Stimulated activated CD8-positive, alpha-beta memory T cell treated with anti-CD3 and anti-CD28 coated beads, Interleukin-2, amount 100 ng/mL, for 1 hour (primary cell): ENCODE measurements at places on chromosomes 7 and 10.

DNA sequence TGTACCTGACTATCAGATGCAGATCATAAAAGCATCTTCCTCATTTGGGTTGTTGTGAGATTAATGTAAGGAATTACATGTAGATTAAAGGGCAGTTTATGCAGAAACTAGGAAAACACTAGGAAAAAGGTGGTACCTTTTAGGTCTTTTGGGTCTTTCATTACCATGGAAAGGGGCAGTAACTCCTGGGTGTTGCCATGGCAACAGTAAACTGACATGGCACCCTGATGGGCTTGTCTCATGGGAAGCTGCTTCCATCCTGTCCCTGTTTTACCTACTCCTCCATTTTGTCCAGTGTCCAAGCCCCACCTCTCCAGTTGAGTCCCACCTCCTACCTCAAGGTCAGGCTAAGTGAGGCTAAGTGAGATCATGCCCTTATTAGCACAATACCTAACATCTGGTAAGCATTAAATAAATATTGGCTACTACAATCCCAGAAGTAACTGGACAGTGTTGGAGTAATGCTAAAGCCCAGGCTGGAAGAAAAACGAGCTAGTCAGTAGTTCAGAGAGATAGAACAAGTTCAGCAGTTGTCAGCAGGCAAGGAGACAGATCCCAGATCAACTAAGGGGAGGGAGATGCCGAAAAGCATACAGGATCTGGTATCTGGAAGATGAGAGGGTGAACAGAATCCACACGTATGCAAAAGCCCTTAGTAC lies 240.0 kb upstream of the AUTS2 start:
- DNase-seq: no peak

GRCh38 chr7:78970440-78970916 lies 483.0 kb downstream of the MAGI2 start:
- DNase-seq: no peak

GRCh38 chr7:25970911-25971310 lies 181.1 kb upstream of the NFE2L3 start:
- DNase-seq: no peak

DNA sequence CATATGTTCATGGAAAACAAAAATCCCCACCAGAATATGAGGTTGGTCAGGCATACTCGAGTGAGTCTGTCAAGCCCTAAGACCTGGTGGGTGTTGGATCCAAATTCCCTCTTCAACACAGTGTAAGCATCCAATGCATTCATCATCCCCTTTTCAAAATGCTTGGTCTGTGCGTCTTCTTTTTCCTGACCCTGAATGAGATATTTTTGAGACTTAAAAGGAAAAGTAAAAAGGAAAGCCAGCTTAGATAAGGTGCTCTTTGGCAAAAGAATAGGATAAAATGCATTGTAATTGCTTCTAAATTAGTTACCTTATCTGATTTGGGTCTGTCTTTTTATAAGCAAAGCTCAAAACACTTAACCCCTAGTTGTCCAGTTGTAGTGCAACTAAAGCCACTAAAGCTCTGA lies 331.5 kb downstream of the PTEN start:
- no peak for DNase-seq

DNA sequence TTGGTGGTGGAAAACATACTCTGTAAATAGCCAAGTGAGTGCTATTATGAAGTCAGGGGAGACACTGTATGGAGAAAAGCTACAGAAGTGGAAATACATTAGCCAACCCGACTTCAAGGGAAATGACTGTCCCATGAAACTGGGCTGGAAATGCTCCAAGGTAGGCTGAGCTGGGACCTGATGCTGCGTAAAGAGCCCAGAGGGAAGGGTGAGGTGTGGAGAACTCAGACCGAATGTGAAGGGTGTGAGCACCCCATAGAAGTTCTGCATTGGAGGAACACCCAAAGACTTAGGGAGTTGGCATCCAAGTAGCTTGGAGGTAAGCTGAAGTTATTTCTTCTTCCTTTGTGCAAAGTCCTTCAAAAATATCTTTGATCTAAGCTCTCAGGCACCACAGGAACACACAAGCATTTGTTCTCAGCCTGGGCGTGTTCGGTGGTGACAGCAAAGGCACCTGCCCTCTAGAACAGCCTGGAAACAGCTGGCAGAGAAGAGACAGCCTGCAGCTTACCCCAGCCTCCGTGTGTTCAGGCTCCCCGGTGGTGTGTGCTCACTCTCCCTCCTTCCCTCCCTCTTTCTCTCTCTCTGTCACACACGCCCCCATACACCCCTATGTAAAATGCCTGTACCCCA lies 19.1 kb upstream of the GJD4 start:
- no peak for DNase-seq

- no peak for DNase-seq
Measured at GRCh38 chr7:24920451-24921361, 59.3 kb downstream of the OSBPL3 start.

DNA sequence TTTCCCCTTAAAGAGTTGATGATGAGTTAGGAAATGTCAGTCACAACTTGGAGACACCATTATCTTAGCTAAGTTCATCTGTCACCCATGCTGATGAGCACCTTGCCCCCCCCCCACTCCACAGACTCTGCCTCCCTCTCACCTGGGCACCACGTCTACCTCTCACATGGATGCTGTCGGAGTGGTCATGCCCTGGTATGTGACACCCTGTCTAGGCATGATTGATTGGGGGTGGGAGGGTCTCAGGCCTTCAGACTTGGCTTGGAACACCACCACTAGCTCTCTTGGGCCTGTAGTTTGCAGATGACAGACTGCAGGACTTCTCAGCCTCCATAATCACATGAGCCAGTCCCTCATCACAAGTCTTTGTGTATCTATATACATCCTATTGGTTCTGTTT lies 78.0 kb downstream of the WDR37 start:
- DNase-seq: no peak

- DNase-seq: no peak
Measured at GRCh38 chr10:49114718-49115014, 656 bp downstream of the VSTM4 start.

- DNase-seq: no peak
Measured at GRCh38 chr10:130707389-130707979, 571.3 kb downstream of the GLRX3 start.

DNA sequence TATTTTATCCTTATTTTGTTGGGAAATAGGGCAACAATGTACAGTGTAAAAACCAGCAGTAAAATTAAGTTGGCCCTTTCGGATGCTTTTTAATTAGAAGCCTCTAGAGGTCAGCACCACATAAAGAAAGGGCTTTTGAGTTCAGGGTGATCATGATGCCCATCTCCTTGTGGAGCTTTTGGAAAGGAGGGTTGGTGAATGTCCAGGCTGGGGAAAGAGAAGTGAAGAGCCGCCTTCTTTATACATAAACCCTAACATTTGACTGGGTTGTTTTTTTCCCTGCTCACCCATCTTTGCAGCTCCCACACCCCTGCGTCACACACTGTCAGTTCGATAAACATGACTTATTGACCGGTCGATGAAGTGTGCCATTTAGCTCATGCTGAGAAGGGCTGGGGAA lies 29.8 kb downstream of the MTURN start:
- no peak for DNase-seq

- DNase-seq: no peak
Measured at GRCh38 chr7:1931256-1931950, 261.3 kb downstream of the ELFN1 start.

DNA sequence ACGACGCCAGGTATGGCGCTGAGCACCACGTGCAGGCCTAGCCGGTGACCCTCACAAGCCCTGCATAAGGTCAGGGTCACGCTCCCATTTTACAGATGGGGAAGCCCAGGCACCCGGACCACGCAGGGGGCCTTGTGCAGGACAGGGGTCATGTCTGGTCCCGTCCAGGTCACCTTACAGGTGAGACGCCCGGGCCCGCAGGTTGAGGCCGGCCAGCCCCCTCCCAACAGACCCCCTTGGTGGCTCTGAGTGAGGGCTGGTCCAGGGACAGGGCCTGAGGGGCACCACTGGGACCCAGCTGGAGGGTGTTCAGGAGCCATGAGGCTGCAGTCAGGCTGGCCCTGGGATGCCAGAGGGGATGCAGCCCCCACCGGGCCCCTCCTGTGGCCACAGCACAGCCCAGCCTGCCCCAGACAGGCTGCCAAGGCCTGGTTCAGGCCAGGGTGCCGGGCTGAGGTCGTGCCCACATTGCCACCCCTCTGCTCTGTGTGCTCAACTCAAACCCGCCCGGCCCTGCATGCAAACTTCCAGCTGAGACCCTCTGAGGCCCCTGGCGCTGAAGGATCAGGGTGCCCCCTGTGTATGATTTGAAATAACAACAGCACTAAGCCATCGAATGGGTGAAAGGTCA lies 69.0 kb downstream of the PWWP2B start:
- no peak for DNase-seq

- DNase-seq: no peak
Measured at GRCh38 chr10:72597897-72598296, 28.0 kb downstream of the MICU1 start.

DNA sequence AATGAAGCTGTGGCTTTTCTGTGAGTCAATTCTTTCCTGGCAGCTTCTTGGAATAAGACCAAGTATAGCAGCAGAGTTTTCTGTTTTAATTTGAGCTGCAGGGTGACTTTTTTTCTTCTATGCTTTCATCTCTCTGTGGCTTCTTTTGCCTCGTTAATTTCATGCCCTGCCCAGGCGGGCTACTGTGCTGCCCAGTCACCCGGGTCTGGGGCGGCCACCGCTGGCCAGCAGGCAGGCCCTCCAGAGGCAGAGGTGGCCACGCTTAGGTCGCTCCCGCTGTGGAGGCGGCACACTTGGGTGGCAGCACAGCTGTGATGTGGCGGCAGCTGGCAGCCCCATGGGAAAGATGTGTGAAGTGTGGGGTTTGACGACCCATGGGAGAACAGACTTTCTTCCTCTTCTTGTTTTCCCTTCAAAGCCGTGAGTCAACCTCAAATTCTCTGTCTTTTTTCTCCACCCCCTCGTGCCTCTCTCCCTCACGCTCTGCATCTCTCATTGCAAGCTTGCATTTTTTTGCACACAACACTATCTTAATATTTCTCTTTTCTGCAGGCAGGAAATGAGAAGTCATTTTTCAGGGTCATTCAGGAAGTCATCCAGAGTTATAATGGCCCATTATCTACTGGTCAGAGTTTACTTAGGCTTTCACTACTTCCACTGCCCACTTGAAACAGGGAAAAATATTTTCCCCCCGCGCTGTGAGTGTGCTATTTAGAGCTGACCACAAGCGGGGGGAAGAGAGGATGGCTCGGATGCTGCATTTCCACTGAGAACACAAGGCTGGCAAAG lies 67.8 kb downstream of the EGFR start:
- DNase-seq: no peak

DNA sequence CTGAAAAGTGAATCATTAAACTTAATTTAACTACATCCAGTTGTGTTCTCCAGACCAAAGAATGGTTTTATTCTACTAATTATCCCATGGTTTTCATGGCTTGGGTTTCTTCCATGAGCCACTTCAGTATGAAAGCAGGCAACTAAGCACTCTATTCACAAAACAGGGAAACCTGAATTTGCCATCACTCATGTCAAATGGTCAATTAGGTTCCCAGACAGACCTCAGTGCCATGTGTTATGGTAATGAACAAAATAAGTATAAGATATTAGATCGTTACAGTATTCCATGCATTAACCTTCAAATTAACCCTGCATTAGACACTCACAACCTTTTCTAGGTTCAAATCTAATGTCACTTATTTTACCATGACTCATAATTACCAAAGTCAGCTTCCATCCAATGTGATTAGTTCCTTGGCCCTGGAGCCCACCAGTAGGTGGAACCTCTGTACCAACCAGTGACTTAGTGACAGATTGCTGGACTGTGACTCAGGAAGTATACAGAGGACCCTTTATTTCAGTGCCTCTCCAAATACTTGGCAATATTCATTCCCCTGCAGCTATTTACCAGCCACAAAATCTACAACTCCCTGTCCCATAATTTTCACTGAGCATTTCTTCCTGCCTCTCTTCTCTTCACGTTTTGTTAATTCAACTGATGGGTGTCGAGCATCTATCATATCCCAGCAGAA lies 1270.2 kb upstream of the SORCS1 start:
- DNase-seq: no peak

GRCh38 chr10:126475074-126475691 lies 86.9 kb upstream of the ADAM12 start:
- DNase-seq: no peak

DNA sequence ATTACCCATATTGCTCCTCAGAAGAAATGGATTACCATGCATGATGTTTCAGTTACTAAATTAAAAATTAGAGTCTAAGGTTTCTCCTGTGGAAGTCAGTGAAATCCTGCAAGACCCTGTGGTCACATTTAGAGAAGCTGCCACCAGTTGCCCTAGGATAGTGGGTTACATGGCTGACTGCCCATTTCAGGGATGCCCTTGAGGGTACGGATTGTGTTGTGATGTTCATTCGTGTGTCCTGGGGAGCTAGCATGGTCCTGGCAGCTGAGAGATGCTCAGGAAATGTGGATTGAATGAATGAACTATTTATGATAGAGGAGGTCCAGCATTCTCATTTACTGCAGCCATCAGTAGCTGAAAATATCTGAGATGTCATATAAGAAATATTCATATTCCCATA lies 55.1 kb downstream of the TMEM178B start:
- DNase-seq: no peak

DNA sequence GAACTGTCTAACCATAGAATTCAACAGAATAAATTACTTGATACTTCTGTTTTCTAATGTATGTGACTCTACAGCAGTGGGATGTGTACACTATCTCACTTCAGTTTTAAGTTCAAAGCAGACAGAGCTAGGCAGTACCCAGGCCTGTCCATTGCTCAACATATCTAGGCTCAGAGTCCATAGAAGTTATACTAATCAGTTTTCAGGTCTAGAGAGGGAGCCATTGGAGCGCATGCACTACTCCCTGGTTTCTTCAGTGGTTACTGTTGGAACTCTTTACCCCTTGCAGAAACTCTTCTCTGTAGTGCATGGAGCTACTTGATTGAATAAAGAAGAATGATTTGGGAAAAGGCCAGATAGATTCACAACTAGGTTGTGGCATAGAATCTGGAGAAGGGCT lies 4.4 kb downstream of the CD36 start:
- no peak for DNase-seq

DNA sequence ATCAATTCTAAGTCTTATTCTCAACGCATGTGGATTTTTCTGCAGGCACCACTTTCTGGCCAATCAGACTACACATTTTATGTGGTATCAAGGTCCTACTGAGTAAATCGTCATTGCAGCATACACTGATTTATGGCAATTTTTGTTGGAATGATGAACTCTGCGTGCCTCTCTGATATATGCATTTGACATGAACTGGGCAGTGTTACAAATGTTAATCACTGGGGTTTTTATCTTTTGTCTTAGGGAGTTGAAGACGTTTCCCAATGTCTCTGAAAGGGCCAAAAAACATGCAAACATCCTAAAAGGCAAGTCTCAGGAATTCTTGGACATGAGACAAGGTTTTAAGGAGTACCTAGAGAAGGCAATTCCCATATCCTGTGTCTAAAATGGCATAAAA lies 809.5 kb upstream of the CELF2 start:
- no peak for DNase-seq
